Activated CD8-positive, alpha-beta T cell treated with anti-CD3 and anti-CD28 coated beads, Interleukin-2, amount 10 ng/mL, durations not matched to agents 7 days and 5 days (primary cell): ENCODE measurements at places on chromosomes 5 and 9. TPM values are rescaled to one million over a fixed set of nuclear protein-coding genes. Genes with fewer than 3 reads are reported as not detected.

Gene KIF4B
- total RNA-seq: not detected

Gene PCDHB9
- total RNA-seq: not detected

- H3K4me3 ChIP-seq: no peak overlapping the region
- DNase-seq: no peak
- no peaks in the 10 kb centered on the region for H3K27me3 ChIP-seq
- no peak overlapping the region for H3K27ac ChIP-seq
These were observed 2084.5 kb upstream of the C9orf72 start for GRCh38 chr9:29657821-29658220.

- no peaks in the 10 kb centered on the region for H3K36me3 ChIP-seq
- no peak overlapping the region for H3K27ac ChIP-seq
- no peaks in the 10 kb centered on the region for H3K4me1 ChIP-seq
- peaks cover 41% of the 10 kb centered on the region for H3K27me3 ChIP-seq
These were observed 10.5 kb upstream of the LHFPL2 start for GRCh38 chr5:78659114-78659513.

Gene DRD1
- total RNA-seq: not detected

Gene NUTM2G
- not detected for total RNA-seq

GRCh38 chr9:32403567-32404260 is 19.3 kb downstream of the ACO1 start:
- DNase-seq: no peak
- H3K27me3 ChIP-seq: no peaks in the 10 kb centered on the region
- H3K27ac ChIP-seq: no peak overlapping the region
- peaks cover 2% of the 10 kb centered on the region for H3K4me1 ChIP-seq

Gene TMEM267
- total RNA-seq: 12.8 TPM

DNA sequence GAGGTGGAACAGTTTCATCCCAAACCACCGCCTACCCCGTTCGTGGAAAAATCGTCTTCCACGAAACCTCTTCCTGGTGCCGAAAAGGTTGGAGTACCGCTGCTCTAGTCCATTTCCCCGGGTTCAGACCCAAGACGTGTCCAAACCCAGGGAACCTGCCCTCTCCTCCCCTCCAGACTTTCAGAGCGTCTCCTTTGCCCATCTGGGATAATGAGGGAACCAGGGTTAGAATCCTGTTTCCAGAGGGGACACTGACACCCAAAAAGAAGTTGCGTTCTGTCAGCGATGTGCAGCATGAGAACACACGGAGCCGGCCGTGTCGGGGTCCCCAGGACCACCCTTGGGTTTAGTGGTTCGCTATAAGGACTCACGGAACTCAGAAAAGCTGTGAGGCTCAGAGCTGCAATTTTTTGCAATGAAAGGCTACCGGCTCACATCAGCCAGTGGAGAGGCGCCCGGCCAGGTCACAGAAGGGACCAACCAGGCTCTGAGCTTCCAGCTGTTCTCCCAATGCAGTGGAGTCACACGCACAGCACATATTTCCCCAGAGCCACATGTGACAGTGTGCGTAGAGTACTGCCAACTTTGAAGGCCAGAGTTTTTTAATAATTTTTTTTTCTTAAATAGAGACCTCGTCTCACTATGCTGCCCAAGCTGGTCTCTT is 19.4 kb downstream of the LAMC3 start:
- H3K27me3 ChIP-seq: peaks cover 2% of the 10 kb centered on the region
- H3K4me1 ChIP-seq: no peaks in the 10 kb centered on the region
- no peak for DNase-seq
- no peak overlapping the region for H3K27ac ChIP-seq

GRCh38 chr5:64206653-64207052 is 41.0 kb downstream of the RNF180 start:
- H3K36me3 ChIP-seq: no peaks in the 10 kb centered on the region
- no peaks in the 10 kb centered on the region for H3K27me3 ChIP-seq
- DNase-seq: no peak
- H3K4me3 ChIP-seq: no peak overlapping the region
- H3K4me1 ChIP-seq: no peaks in the 10 kb centered on the region

DNA sequence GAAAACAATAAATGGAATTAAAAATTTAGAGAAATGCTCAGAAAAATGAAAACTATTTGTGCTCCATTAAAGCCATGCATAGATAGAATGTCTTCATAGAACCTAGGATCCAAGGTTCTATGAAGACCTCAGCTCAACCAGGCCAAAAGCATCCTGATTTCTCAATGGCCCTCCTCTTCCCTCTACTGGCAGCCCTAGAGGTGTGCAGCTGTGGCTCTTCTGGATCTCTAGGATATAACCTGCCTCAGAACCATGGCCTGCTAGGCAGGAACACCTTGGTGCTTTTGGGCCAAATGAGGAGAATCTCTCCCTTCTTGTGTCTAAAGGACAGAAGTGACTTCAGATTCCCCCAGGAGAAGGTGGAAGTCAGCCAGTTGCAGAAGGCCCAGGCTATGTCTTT is 15.1 kb downstream of the IFNA1 start:
- H3K36me3 ChIP-seq: no peaks in the 10 kb centered on the region
- H3K27me3 ChIP-seq: peaks cover 23% of the 10 kb centered on the region
- peak; percentile 32 for DNase-seq

DNA sequence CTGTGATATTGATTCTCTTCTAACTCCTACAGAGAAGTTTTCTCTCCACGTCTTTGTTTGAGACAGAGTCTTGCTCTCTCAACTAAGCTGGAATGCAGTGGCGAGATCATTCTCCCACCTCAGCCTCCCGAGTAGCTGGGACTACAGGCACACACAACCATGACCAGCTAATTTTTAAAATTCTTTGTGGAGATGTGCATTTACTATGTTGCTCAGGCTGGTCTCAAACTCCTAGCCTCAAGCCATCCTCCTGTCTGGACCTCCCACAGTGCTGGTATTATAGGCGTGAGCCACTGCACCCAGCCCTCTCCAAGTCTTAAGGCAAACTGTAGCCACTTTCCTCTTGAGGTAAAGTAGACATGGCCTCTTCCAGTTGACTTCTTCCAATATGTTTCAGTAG is 72.2 kb downstream of the SNX18 start:
- no peaks in the 10 kb centered on the region for H3K27me3 ChIP-seq
- no peak overlapping the region for H3K27ac ChIP-seq
- no peaks in the 10 kb centered on the region for H3K4me1 ChIP-seq
- DNase-seq: no peak
- H3K4me3 ChIP-seq: no peak overlapping the region
- no peaks in the 10 kb centered on the region for H3K36me3 ChIP-seq
